ENCODE measurements at places on chromosomes 6 and 20. TPM values are rescaled to one million over a fixed set of nuclear protein-coding genes. Genes with fewer than 3 reads are reported as not detected.

Gene PTK6
- total RNA-seq, result not detected

DNA sequence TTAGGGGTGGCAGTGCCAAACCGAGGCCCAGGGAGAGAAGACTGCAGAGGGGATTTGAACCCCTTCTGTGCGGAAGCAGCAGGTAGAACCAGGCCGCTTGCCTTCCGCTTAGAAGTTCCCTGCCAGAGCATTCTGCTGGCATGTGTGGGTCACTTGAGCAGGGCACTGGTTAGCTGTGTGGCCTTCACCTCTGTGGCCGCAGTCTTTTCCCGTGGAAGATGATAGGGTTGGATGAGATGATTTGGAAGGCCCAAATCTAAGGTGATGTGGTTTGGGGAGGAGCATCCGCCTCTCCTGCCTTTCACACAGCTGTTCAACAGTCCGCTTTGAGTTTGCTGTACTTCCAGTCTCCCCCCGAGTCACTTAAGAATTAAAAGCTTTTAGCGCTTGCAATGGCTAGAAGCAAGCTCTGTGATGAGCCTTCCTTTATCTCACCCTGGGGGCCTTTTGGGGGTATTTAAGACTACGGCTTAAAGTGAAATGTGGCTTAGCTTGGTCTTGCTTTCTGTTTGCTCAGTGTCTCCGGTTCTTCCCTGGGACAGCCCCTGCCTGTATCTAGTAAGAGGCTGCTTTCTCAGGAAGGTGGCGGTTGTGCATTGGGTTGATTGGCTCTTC, 743 bp downstream of the CMTR1 start:
- DNase-seq, result no peak

DNA sequence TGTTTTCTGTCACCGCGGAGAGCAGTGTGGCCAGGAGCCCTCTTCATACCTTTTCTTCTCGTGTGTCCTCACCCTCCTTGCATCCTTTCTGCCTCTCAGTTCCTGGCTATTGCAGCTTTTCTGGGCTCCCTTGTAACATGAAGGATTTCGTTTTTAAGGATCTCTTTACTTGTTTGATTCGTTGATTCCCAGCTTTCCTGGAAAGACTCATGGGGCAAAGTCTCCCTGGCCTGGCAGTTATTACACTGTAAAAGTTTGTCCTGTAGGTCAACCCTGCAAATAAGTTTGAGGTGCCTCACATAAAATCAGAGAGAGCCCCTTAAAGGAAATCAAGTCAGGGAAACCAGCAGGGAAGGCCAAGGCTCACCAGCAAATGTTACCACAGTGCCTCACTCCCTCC, 70.1 kb downstream of the ISM1 start:
- no peak for DNase-seq

GRCh38 chr6:2862712-2863181, 21.1 kb upstream of the SERPINB1 start:
- DNase-seq, result no peak

Measured in gastrocnemius medialis (tissue), 4 donors.